Tracheal epithelial cell (primary cell): ENCODE measurements at places on chromosomes 11 and 22. TPM values are rescaled to one million over a fixed set of nuclear protein-coding genes. Genes with fewer than 3 reads are reported as not detected.

RIMBP3C gene
- total RNA-seq, result under 0.01 and 0.21 TPM in 2 replicates

INS gene
- total RNA-seq, result not detected in 2 replicates

CRYAB gene
- 0.85 and 18.1 TPM in 2 replicates for total RNA-seq

RFPL2 gene
- total RNA-seq, result not detected in 2 replicates

CHRM1 gene
- not detected in 2 replicates for total RNA-seq

KRTAP5-1 gene
- total RNA-seq, result not detected in 2 replicates

MS4A7 gene
- not detected in 2 replicates for total RNA-seq

AP1B1 gene
- total RNA-seq, result 52.2 and 64.3 TPM in 2 replicates

GDPD4 gene
- not detected in 2 replicates for total RNA-seq

CADM1 gene
- total RNA-seq, result 2.1 and 4.1 TPM in 2 replicates

CCT8L2 gene
- not detected in 2 replicates for total RNA-seq

SCGB2A2 gene
- total RNA-seq, result not detected in 2 replicates

SMIM38 gene
- total RNA-seq, result 0.21 and 0.48 TPM in 2 replicates

OR2AT4 gene
- not detected in 2 replicates for total RNA-seq

TIGD3 gene
- under 0.01 and 0.43 TPM in 2 replicates for total RNA-seq

CSNK2A3 gene
- total RNA-seq, result 2.2 and 5.1 TPM in 2 replicates

APOBEC3F gene
- total RNA-seq, result 2.1 and 5.3 TPM in 2 replicates

GLB1L2 gene
- 2.6 and 4.3 TPM in 2 replicates for total RNA-seq

PATE2 gene
- total RNA-seq, result not detected in 2 replicates

OR5B21 gene
- total RNA-seq, result not detected in 2 replicates

HBB gene
- total RNA-seq, result not detected in 2 replicates

ACR gene
- not detected in 2 replicates for total RNA-seq

FGF4 gene
- total RNA-seq, result not detected in 2 replicates

DSCAML1 gene
- 1.9 TPM in 1 of 2 replicates, not detected in the other for total RNA-seq

OR51B5 gene
- not detected in 2 replicates for total RNA-seq

RFPL1 gene
- total RNA-seq, result not detected in 2 replicates

AP5B1 gene
- total RNA-seq, result 11.7 and 23.4 TPM in 2 replicates

CATSPERZ gene
- total RNA-seq, result 0.48 TPM in 1 of 2 replicates, not detected in the other

ST14 gene
- 100.0 and 198 TPM in 2 replicates for total RNA-seq

MS4A2 gene
- total RNA-seq, result not detected in 2 replicates

MRGPRF gene
- total RNA-seq, result under 0.01 TPM in 1 of 2 replicates, not detected in the other

OR6T1 gene
- not detected in 2 replicates for total RNA-seq

ARVCF gene
- 7.9 and 27.5 TPM in 2 replicates for total RNA-seq

RAB39A gene
- total RNA-seq, result not detected in 2 replicates

SLN gene
- 1.4 TPM in 1 of 2 replicates, not detected in the other for total RNA-seq

ASRGL1 gene
- 1.9 TPM in 1 of 2 replicates, not detected in the other for total RNA-seq

LIF gene
- total RNA-seq, result 0.21 and 28.9 TPM in 2 replicates

PLAAT4 gene
- 1.3 and 18.1 TPM in 2 replicates for total RNA-seq

CLTCL1 gene
- 9.6 and 23.6 TPM in 2 replicates for total RNA-seq

TMEM191B gene
- total RNA-seq, result 1.1 and 3.4 TPM in 2 replicates

CHRM4 gene
- not detected in 2 replicates for total RNA-seq

OR51B4 gene
- total RNA-seq, result not detected in 2 replicates

OR6A2 gene
- under 0.01 TPM in 2 replicates for total RNA-seq

CCDC87 gene
- 0.48 TPM in 1 of 2 replicates, not detected in the other for total RNA-seq

PKP3 gene
- 290 and 382 TPM in 2 replicates for total RNA-seq

BTBD10 gene
- total RNA-seq, result 107 and 130 TPM in 2 replicates

RAC2 gene
- total RNA-seq, result 16.6 and 18.1 TPM in 2 replicates

WNT11 gene
- under 0.01 TPM in 1 of 2 replicates, not detected in the other for total RNA-seq

ANKK1 gene
- total RNA-seq, result 0.85 and 1.9 TPM in 2 replicates

RAB38 gene
- total RNA-seq, result 118 and 227 TPM in 2 replicates

KIAA1671 gene
- total RNA-seq, result 26.2 and 29.6 TPM in 2 replicates

NXPE2 gene
- not detected in 2 replicates for total RNA-seq

TSGA10IP gene
- not detected in 2 replicates for total RNA-seq

KRTAP5-11 gene
- 0.72 TPM in 1 of 2 replicates, not detected in the other for total RNA-seq

UBQLN3 gene
- total RNA-seq, result not detected in 2 replicates

SLC22A6 gene
- not detected in 2 replicates for total RNA-seq

IGSF22 gene
- 0.24 and 0.43 TPM in 2 replicates for total RNA-seq

APOA4 gene
- total RNA-seq, result not detected in 2 replicates

CLCF1 gene
- total RNA-seq, result 3.0 and 8.9 TPM in 2 replicates
